ENCODE measurements at places on chromosomes 5 and 9.
A peak's percentile ranks its signal among the peaks of the same experiment; 100 is the strongest.

DNA sequence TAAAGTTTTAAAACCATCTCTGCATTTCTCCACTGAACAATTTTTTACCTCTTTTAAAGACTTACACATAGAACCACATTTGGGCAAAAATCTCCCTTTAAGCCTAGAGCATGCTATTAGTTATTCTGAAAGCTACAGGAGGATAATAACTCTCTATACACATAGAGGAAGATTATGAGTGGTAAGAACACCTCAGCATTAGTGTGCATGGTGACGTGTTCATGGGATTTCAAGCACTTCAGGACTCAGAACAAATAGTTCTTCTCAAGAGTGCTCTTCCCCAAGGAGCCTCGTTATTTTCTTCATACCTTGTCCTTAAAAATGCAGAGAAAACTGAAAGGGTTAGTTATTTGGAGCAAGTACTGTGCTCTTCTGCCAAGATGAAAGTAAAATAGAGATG is 256.9 kb upstream of the TUSC1 start:
- DNase-seq = no peak

DNA sequence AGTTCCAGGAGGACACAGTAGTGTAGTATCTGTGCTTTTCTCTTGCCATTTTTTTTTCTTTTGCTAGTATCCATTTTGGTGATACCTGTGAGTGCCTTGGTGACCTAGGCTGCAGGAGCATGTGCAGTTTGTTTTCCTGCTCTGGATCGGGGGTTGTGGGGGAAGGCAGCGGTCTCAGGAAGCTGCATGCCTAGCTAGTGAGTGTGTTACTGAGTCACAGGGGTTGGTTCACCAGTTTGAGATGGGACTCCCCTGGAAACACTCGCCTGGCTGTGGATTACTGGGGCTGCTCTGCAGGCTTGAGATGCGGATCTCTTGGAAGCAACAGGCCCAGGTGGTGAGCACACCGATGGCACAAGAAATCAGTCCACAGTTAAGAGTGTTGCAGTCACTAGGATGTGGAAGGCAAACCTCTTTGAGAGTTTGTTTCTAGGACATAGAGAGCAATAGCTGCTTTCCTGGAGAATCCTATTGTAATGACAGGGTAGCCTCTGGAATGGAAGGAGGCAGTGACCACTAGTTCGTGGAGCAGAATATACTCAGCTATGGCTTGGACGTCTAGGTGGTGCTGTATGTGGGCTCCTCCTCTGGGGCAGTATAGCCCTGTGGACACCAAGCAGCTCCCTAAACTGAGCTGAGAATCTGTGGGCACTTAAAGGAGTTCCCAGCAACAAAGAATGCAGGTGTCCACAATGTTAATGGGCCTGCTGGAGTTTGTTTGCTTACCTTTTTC is 20.0 kb upstream of the SPATA31E1 start:
- DNase-seq = no peak

- no peak for DNase-seq
Observed at GRCh38 chr5:156963125-156963524, at the start of gene TIMD4. TIMD4 (minus strand) TSS chr5:156963226; CDS start chr5:156963198, 28 bp downstream.

DNA sequence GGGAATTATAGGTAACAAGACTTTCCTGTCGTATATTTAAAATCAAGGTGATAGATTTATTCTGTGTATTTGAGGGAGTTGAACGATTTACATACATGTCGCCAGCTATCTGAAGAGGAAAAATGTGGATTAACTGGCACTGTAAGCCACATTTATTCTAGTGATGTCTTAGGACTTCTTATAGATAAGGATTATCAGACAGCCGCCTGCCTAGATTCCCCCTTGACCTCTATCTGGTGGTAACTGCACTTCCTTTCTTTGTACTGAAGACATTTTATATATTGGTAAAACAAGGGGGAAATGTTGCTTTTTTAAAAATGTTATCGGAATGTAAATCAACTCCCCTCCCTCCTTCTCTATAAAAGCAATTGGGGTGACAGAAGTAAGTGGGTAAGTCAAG is 39.3 kb upstream of the F2RL2 start:
- DNase-seq = no peak

GRCh38 chr5:77984587-77984986 is 208.4 kb upstream of the TBCA start:
- DNase-seq = no peak

DNA sequence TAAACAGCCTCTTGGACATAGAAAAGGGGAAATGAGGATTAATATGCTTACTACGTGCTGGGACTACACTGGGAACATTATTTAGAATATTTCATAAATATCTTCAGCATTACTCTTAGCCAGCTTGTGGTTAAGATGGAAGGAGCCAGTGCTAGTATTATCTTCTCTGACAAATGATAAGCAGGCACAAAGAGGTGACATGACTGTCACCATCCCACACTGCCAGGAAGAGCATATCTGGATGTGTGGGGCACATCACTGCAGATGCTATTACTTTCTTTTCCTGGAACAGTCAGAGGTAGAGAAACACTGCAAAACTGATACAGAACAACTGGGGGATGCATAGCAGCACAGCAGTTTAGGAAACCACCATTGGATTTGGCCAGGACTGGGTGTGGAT is 281.0 kb upstream of the TNC start:
- no peak for DNase-seq

- DNase-seq = peak; percentile 12
Observed at GRCh38 chr5:75566710-75567309, 44.4 kb upstream of the ANKDD1B start.

DNA sequence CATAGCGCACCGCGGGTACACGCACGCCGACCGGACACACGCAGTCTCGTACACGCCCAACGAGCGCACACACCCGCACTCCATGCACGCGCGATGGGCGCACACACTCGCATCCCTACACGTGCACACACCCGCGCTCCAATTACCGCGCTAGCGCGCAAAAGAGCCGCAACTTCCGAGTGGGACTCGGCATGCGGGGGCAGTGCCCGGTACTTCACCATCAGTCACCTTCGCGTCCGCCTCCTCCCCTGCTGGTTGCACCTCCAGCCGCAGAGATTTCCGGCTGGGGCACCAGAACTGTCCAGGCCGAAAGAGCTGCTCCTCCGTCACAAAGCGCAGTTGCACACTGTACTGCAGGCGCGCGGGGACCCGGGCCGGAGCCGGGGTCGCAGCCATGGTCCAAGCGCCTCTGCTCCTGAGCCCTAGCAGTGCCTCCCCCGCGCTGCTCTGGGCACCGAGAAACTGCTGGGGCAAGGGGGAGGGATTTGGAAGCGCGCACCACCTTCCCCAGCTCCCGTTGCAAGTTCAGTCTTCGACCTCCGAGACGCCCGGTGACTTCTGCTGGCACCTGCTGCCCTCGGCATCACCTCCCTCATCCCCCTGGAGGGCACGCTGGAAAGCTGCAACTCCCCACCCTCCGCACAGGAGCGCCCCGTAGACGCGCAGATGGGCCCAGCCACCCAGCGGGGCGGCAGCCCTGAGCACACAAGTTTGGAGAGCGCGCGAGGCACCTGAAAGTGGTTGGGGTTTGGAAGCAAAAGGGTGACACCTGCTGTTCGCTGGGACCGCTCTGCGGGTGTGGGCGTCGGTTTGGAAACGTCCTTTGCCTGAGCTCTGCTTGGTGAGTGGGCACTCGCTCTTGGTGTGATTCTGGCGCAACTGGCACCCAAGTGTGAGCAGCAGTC is 337.4 kb upstream of the PUM3 start:
- DNase-seq = no peak

- DNase-seq = no peak
Observed at GRCh38 chr5:87347272-87347671, 65.5 kb downstream of the CCNH start.

DNA sequence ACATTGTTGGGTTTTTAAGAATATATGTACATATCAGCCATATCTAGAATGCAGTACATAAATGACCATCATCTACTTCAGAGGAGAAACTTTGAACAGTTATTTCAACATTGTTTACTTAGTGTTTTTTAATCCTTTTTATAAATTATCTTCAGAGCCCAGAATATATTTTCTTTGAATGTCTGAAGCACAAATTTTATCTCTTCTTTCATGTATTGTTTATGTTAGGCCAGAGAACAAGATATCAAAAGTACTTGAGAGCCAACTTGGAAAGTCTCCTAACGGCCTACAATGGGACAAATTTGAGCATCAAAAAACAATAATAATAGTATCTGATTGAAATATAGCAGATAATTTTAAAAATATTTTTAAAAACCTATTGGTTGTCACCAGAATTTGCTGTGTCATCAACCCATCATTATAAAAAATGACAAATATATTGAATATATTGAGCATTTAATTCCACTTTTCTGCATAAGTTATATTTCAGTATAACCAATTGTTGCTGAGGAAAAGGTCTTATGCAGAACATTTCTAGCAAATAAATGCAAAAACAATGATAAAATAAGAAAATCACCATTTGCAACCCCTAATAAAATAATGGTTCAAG is 67.5 kb upstream of the CCNG1 start:
- DNase-seq = no peak

DNA sequence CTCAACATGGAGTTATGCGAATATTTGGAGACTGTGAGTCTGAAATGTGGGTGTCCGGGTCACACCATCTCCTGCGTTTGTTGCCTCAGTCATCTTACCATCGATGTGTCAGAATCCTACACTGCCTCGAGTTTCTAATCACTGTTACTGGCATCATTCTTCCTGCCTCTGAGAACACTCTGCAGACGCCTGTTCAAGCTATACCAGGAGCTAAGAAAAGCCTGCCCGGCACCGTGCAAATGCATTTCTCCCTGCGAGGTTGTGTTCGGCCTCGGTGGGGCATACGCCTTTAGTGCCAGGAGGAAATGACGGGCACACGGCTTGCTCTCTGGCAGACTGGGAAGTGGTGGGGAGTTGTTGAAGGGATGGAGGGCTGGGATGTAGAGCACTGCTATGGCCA is 31.2 kb upstream of the SLC25A51 start:
- DNase-seq = no peak

DNA sequence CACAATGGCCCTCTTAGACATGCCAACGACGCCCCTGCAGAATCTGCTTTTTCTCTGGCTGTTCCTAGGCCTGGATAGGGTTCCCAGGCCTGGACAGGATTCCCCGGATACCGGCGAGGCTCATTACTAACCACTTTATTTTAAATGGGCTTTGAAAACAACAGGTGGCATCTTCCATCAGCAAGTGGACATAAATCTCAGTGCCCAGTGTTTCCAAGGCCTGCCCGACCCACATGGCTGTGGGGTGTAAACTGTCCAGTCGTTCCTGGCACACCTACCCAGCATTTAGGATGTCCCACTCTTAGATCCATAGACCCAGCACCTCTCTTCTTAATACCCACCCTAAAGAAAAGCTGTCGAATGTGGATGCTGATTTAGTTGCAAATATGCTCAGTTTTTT is 896 bp downstream of the CMBL start:
- no peak for DNase-seq

DNA sequence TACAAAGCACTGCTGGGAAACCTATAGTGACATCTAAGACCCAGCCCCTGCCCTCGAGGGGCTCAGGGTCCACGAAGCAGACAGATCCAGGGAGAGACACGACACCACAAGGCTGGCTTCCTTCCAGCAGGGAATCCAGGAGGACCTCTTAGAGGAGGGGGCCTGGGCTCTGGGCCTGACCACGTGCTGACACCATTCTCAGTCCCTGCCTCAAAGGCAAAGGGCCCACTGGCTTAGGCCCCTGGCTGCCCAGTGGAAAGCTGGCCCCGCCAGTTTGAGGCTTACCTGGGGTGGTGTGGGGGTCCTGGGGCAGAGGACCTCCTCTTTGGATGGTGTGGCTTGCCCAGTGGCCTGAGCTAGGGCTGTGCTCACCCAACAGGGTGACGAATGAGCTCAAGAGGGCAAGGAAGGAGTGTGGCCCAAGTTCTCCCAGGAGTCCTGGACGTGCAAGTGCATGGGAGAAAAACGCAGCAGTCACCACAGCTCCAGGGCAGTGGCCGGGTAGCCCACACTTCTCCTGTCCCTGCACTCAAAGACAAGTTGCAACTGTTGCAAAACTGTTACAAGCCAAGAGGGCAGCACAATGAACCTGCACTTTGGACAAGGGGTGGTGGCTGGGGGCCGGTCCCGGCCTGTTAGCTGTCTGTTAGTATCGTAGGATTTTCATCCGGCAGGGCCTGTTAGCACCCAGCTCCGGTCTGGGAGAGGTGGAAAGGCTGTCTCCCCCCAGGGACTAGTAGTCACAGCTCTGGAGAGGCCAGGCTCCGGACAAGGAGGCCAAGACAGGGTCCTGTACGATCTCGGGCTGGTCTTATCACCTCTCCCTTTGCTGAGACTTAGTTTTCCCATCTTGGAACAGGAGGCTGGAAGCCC is 1.5 kb upstream of the SARDH start:
- no peak for DNase-seq

GRCh38 chr9:129166623-129167557 is 11.2 kb downstream of the IER5L start:
- no peak for DNase-seq

Measured in stimulated activated CD4-positive, alpha-beta T cell treated with anti-CD3 and anti-CD28 coated beads, TNF-alpha, amount 100 ng/mL, for 4 hours (primary cell).